ENCODE measurements at places on chromosomes 12 and 14.

GRCh38 chr14:71168564-71169427, 261.5 kb downstream of the PCNX1 start:
- DNase-seq: no peak

GRCh38 chr14:65252482-65253255, 150.4 kb upstream of the MAX start:
- DNase-seq: no peak

- no peak for DNase-seq
These were observed 23.6 kb upstream of the FAM181A start for GRCh38 chr14:93903342-93904184.

DNA sequence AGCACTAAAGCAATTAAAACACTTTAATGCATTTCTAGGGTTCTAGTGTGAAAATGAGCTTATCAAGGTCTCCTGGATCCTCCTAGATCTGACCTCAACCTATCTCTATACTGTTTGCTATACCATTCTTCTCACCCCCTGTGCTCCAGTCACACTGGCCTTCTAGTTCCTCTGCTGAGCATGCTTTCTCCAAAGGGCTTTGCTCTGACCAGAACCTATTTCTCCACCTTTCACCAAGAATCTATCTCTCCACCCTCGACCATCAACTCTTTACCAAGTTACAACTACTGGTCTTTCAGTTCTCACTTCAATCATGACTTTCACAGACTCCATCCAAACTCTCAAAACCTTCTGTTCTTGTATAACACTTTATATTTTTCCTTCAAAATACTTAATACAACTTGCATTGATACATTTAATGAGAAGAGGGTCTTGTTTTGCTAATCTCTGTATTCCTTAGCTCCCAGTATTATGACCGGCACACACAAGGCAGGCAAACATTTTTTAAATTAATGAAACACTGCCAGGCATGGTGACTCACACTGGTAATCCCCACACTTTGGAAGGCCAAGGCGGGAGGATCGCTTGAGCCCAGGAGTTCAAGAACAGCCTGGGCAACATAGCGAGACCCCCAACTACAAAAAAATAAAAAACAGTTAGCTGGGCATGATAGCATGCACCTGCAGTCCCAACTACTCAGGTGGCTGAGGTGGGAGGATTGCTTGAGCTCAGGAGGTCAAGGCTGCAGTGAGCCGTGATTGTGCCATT, 22.8 kb downstream of the PPP1R12A start:
- no peak for DNase-seq

- DNase-seq: no peak
These were observed 134.4 kb downstream of the BCAT1 start for GRCh38 chr12:24814379-24815113.

DNA sequence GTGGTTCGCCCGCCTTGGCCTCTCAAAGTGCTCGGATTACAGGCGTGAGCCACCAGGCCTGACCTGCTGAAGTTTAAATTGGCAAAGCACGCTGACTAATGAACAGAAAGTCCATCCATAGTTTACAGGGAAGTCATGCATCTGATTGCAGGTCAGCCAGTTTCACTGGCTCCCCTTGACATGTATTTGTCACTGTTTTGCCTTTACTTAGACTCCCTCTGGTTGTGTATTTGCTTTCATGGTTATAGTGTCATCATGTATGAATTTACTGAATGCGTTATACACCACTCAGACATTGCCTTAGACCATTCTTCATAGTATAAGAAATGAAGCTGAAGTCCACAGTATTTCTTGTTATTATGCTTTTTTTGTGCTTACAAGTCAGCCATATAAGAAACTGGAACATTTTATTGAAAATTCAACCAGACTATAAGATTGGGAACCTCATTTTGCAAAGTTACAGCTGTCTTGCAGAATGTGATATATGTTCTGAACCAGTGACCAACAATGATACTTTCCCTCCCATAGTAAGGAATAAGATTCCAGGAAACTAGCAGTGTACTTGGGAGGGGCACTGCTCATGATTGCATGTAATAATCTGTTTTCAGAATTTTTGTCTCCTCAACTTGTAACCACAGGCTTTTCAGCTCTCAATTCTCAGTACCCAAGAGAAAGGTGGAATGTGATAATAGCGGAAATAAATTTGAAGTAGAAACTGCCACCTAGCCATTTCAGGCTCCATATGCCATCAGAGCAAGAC, 51.9 kb upstream of the ATF7IP start:
- DNase-seq: no peak

GRCh38 chr12:68042212-68042699, 53.0 kb downstream of the IFNG-AS1 start:
- no peak for DNase-seq

DNA sequence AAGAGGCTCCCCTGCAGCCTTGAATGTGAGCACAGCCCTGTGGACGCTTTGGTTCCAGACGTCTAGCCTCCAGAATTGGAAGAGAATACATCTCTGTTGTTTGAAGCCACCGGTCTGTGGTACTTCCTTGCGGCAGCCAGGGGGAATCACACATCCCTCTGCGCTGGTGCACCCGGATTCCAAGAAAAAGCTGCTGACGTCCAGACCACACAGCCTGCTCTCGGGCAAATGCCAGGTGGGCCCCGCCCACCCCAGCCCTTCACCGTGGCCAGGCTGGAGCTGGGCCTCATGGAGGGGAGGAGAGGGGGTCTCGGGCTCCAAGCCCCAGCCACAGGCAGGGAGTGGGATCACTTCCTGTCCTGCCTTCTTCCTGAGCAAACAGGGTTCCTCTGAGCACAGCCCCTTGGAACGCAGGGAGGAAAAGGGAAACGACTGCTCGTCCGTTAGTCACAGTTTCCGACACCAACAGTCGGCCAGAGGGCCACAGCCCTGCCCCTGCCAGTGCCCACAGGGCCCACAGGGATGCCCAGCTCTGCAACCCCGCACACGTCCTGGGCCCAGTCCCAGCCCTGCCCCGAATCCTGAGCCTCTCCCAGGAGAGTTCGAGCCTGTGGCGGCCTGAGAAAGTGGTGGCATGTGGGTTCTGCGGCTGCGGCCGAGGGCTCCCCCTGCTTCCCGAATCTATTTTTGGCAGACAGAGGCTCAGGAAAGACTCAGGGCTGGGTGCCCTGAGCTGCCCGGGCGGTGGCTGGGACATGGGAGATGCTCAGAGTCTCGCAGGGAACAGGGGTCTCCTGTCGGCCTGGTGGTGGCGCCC, 85.3 kb downstream of the RFLNA start:
- DNase-seq: peak; percentile 98

DNA sequence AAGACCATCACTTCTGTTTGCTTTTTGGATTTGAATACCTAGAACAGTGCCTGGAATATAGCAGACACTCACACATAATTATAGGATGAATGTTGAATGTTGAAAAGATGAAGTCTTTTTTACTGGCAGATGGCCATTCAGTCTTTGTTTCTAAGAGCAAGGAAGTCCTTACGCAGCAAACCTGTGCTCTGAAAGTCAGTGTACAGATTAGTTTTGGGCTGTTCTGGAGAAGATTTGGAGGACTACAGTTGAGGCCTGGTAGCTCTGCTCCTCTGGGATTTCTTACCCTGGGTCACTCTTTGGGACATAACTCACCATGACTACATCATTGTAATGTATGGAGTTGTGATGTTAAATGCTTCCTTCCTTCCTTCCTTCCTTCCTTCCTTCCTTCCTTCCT, 3.3 kb downstream of the OR4E2 start:
- no peak for DNase-seq

DNA sequence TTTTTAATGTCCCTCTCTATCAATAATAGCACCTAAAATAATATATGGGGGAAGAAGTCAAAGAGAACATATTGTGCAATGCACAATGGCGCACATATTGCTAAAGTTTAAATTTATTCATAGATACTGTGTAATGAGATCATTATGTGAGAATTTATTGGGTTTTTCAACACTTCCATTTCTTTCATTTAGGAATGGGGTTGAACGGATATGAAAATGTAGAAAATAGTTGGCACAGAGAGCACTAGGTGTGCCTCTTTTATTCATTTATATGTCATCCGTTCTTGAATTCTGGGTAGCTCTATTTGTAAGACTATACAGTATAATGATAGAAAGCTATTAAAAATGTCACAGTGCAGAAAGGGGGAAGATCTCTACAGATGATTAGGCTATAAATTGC, 63.9 kb downstream of the ATG14 start:
- no peak for DNase-seq

DNA sequence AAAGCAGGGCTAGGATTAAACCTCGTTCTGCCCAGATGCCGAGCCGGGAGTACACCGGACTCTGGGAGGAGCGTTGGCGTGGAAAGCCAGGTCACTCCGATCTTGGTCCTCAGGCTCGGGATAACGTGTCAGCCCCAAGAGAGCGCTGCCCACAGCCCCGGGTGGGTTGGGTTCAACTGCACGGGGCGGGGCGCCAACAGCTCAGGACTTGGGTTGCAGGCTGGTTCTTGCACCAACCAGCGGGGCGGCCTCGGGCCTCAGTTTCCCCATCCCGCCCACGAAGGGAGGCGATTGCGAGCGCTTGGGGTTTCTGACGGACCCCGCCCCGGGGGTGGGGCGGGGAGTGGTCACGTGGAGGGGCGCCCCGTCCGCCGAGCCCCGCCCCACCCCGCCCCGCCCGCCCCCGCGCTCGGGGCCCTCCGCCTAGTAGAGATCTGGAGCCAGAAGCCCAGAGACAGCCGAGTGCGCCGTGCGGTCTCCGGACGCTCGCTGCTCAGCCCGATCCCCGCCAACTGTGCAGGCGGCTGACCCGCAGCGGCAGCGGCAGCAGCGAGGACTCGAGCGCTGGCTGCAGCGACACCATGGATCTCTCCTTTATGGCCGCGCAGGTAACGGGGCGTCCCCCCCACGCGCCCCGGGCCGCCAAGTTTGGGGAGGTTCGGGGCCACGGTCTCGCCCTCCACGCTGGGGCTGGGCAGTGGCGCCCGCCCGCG, at the start of gene C14orf132:
TSS of gene C14orf132 (plus strand) at position 443 of the 713 bp plus-strand sequence. CDS start at position 582, 139 bp downstream.
- peak; percentile 82 for DNase-seq

DNA sequence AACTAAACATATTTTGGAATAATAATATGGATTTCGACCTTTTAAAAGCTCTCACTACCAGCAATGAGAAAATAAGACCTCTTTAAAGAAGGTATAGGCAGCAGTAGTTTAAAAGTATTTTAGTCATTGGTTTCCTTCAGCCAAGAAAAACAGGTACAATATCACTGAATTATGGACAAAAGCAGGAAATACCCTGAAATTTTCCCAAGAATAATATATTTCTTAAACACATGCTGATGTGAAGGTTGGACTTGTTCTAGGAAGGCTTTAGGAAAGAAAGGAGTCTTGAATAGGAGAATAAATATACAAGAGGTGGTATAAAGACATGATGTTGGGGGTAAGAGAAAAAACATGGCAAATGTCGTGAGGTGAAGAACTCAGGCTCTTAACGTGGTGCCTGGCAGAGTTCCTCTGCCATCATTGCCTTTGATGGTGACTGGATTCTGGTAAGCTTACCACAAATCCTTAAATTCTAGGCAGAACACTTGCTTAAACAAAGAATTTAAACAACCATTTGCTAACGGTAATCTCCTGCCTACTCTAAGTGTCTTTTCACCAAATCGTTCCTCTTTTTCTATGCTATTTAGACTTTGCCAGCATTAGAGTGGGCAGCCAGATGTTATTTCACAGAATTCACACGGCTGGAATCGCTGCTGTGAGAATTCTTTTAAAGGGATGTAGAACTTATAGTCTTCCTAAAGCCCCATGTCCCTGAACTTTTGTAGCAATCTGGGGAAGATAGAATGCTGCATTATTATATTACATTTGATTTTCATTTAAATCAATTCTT, 11.9 kb upstream of the NUDT4 start:
- DNase-seq: no peak

DNA sequence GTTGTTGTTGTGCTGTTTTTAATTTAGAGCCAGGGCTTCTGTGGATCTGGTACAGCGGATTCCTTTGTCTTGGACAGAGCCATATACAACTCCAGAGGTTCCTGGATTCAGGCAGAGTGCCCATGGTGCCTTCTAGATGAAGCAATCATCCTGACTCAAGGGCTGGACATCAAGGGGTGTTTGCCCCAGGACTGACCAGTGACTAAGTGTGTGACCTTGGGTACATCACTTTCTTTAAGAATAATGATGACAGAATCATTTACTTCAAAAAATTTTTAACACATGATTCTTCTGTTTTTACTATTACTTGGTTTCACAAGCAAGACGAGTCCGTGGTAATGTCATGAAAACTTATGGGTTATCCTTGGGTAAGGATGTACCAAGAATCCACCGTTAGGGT, 397.3 kb downstream of the ZFP36L1 start:
- DNase-seq: no peak

DNA sequence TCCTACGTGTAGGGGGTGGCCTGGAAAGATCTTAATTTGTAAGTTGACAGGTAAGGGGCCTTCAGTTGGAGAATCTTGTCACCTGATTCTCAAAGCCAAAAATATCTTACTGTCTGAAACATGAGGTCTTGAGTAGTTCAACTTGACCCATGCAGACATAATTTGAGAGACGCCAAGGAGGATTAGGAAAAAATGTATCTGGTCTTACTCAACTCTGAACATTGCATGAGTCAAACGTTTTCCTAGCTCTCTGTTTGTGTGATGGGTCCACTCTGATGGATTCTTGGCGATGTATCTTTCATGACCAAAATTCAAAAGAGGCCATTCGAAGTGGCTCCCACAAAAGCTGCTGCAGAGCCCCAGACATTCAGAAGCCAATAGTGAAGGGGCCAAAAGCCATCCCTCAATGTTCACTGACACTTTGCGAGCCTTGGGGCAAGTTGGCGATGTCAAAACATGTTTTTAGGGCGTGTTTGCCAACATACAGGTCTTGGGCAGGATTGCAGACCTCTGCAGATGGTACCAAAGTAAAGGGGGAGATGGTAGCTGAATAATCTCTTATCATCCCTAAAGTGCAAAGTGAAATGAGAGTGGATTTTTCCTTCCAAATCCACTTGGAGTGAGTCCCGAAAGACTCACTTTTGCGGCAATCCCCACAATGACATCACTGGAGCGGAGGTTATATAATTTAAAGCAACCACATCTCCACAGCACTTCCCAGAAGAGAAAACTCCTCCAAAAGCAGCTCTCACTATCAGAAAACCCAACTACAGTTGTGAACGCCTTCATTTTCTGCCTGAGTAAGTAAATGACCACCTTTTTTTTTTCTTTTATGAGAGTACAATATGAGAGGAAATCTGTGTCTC, at the start of gene BDKRB1:
TSS of gene BDKRB1 (plus strand) at position 710 of the 866 bp plus-strand sequence. CDS start 7,473 bp downstream, outside the sequence.
- DNase-seq: no peak
